Thoracic aorta endothelial cell (primary cell): ENCODE measurements at places on chromosomes 5 and 9. TPM values are rescaled to one million over a fixed set of nuclear protein-coding genes. Genes with fewer than 3 reads are reported as not detected.

The PCDHGA5 gene
- total RNA-seq = 0.72 and 1.1 TPM in 2 replicates

The IRX2 gene
- not detected in 2 replicates for total RNA-seq

The KIF4B gene
- 0.29 and 1.7 TPM in 2 replicates for total RNA-seq

The ZNF454 gene
- total RNA-seq = 0.50 and 1.3 TPM in 2 replicates

The SLC6A7 gene
- not detected in 2 replicates for total RNA-seq

The IL13 gene
- total RNA-seq = not detected in 2 replicates

The C1QTNF3 gene
- 0.57 and 0.80 TPM in 2 replicates for total RNA-seq

The PLEKHG4B gene
- under 0.01 TPM in 2 replicates for total RNA-seq

The CDC20B gene
- 0.13 and 0.22 TPM in 2 replicates for total RNA-seq

The INSL4 gene
- not detected in 2 replicates for total RNA-seq

The ABCA1 gene
- total RNA-seq = 5.4 and 6.0 TPM in 2 replicates

The CD274 gene
- total RNA-seq = 27.0 and 39.5 TPM in 2 replicates

The HMMR gene
- total RNA-seq = 53.1 and 75.2 TPM in 2 replicates

The CTXN3 gene
- not detected in 2 replicates for total RNA-seq

The C7 gene
- total RNA-seq = 1.7 TPM in 1 of 2 replicates, not detected in the other

The THBS4 gene
- not detected in 2 replicates for total RNA-seq

The ALDH1A1 gene
- total RNA-seq = 57.0 and 116 TPM in 2 replicates

The PITX1 gene
- total RNA-seq = 0.57 and 0.93 TPM in 2 replicates

The KLF4 gene
- 0.80 and 1.8 TPM in 2 replicates for total RNA-seq
